ENCODE measurements at places on chromosomes 13 and 19.

- peak; percentile 7 for DNase-seq
Measured at GRCh38 chr13:72808917-72809500, 27.1 kb downstream of the PIBF1 start.

- DNase-seq: no peak
Measured at GRCh38 chr13:68439817-68440216, 1209.7 kb upstream of the PCDH9 start.

- no peak for DNase-seq
Measured at GRCh38 chr13:76440568-76440967, 445.6 kb downstream of the KCTD12 start.

DNA sequence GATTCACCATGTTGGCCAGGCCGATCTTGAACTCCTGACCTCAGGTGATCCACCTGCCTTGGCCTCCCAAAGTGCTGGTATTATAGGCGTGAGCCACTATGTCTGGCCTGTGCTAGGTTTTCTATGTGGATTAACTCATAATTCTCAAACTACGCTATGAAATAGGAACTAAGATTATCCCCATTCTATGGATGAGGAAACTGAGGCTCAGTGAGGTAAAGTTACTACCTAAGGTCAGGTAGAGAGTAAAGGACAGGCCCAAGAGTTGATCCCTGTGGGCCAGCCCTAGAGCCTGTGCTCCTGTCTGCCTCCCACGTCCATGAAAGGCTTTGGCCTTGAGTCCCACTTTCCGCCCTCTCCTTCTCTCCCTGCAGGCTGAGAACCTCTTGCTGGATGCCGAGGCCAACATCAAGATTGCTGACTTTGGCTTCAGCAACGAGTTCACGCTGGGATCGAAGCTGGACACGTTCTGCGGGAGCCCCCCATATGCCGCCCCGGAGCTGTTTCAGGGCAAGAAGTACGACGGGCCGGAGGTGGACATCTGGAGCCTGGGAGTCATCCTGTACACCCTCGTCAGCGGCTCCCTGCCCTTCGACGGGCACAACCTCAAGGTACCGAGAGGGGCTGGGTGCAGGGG lies 20.1 kb downstream of the MARK4 start:
- DNase-seq: peak; percentile 12

- no peak for DNase-seq
Measured at GRCh38 chr13:51361106-51361505, 21.6 kb downstream of the SERPINE3 start.

GRCh38 chr19:33449799-33450198 lies 71.8 kb downstream of the PEPD start:
- DNase-seq: no peak

GRCh38 chr19:5313307-5313706 lies 27.3 kb downstream of the PTPRS start:
- DNase-seq: no peak

GRCh38 chr19:6802336-6803035 lies 30.0 kb downstream of the VAV1 start:
- DNase-seq: no peak

GRCh38 chr13:50244713-50245574 lies 229.7 kb downstream of the KCNRG start:
- DNase-seq: no peak

DNA sequence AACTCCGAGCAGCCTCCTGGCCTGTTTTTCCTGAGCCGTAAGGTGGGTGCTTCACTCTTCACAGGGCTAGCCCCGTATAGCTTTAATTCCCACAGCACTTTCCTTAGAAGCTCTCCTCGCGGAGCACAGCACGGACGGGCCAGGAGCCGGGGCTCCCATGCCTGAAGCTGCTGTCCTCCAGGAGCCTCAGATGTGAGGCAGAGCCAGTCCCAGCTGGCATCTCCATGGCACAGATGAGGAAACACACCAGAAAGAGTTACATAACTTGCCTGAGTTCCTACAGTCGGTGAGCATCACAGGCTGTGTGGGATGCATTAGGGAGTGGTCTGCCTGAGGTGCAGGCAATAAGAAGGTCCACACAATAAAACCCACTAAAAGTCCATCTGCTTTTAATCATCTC lies 118.5 kb downstream of the ATP8A2 start:
- no peak for DNase-seq

DNA sequence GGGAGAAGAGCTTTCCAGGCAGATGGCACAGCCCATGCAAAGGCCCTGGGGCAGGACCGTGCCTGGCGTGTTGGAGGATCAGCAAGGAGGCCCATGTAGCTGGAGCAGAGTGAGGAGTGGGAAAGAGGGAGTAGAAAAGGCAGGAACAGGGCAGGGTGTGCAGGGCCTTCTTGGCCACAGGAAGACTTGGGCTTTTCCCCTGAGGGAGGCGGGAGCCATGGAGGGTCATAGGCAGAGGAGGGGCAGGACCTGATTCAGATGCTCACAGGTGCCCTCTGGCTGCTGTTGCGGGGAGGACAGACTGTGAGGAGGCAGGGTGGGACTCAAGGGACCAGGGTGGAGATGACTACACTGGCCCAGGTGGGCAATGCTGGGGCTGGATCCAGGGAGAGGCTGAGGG lies 13.8 kb upstream of the PTPRS start:
- DNase-seq: peak; percentile 51

GRCh38 chr19:18846862-18847548 lies 15.2 kb downstream of the UPF1 start:
- DNase-seq: peak; percentile 90

- peak; percentile 43 for DNase-seq
Measured at GRCh38 chr13:59364641-59365085, 799.1 kb downstream of the DIAPH3 start.

GRCh38 chr19:14460935-14461334 lies 14.2 kb downstream of the PTGER1 start:
- DNase-seq: no peak

- DNase-seq: no peak
Measured at GRCh38 chr19:17527326-17527725, 15.9 kb downstream of the PGLS start.

GRCh38 chr19:57324992-57325391 lies 4.7 kb downstream of the ZNF543 start:
- no peak for DNase-seq

DNA sequence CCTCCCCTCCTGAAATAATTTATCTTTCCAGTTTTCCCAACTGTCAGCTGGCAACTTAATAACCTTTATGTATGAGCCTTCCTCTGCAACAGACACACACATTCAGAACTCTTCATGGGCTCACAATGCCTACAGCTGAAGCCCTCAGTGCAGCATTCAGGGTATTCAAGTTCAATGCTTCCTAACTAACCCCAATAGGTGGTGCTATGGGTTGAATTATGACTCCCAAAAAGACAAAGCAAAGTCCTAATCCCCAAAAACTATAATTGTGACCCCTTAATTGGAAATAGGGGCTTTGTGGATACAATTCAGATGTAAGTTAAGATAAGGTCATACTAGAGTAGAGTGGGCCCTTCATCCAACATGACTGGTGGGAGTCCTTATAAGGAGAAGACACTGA lies 202.2 kb downstream of the SUCLA2 start:
- peak; percentile 20 for DNase-seq

DNA sequence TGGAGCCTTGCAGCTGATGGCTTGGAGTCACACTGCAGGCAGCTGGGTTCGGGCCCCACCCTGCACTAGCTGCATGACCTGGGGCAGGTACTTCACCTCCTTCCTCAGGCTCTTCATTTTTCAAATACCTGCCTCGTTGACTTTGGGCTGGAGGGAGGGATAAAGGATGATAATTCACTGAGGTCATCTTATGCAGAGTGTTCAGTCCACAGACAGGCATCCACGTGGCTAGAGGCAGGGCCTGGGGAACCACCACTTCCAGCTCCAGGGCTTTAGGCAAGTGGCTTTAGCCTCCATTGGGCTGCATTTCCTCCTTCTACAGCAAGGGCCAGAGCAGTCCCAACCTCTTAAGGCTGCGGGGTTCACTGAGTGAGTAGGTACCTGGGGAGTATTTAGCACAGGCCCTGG lies 84.8 kb downstream of the SIPA1L3 start:
- DNase-seq: no peak

- no peak for DNase-seq
Measured at GRCh38 chr19:28218728-28219127, 994.2 kb downstream of the UQCRFS1 start.

DNA sequence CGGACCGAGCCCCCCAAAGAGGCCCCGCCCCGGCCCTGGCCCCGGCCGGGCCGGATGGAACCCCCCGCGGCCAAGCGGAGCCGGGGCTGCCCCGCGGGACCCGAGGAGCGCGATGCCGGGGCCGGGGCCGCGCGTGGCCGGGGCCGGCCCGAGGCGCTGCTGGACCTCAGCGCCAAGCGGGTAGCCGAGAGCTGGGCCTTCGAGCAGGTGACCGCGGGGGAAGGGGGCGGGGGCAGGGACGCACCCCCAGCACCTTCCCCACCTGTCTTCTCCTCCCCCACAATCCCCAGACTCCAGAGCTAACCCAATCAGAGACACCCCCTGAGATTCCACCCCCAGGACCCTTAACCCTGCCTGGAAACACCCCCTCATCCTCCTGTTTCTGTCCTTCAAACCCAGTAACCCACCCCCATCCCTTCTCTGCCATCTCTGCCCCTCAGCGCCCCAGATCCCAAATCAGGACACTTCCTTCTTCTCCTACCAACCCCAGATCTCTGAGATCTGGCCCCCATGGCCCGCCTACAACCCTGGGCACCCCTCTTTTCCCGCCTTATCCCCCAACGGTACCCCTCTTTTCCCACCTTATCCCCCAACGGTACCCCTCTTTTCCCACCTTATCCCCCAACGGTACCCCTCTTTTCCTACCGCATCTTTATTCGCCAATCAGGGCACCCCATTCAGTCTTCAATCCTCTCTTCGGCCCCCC lies 505 bp downstream of the ZSWIM4 start:
- peak; percentile 62 for DNase-seq

GRCh38 chr19:49513746-49514118 lies 1.3 kb downstream of the FCGRT start:
- peak; percentile 29 for DNase-seq

DNA sequence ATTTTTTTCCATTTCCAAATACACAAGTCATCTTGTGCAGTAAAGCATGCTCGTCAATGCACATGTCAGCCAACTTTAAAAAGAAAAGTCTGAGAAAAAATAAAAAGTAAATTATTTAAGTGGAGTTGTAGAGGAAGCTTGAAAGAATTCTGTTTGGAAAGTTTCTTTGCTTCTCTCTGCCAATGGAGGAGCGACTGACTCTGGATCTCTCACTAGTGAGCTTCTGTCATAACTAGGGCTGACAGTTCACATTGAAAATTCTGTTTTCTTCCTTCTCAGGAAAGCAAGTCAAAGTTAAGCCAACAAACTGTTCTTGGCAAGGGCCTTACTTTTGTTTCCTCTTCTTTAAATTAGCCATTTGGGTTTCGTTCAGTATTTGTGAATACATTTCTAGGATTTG lies 298.2 kb downstream of the POU4F1 start:
- no peak for DNase-seq

GRCh38 chr13:41775251-41775650 lies 185.7 kb downstream of the VWA8 start:
- no peak for DNase-seq

GRCh38 chr19:15587663-15588062 lies 27.4 kb upstream of the CYP4F8 start:
- no peak for DNase-seq

DNA sequence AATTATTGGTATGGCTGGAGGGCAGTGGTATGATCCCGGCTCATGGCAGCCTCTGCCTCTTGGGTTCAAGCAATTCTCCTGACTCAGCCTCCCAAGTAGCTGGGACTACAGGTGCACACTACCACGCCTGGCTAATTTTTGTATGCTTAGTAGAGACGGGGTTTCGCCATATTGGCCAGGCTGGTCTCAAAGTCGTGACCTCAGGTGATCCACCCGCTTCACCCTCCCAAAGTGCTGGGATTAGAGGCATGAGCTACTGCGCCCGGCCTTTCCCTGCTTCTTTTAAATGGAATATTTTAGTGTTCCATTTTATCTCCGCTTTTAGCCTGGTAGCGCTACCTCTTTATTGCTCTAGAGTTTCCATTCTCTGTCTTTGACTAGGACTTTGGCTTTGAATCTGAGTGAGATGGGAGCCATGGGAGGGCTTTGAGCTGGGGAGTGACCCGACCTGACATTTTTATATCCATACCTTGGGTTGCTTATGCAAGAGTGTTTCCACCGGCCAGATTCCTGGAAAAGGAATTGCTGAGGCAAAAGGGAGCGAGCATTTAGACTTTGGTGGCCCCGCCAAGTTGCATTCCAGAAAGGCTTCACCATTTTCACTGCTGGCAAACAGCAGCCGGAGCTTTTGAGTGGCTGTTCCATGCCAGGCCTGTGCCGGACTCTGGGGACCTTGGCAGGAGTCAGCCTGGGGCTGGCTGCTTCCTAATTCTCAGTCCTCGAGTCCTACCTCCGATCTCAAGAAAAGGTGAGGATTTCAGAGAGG lies 22.9 kb downstream of the BICRA start:
- DNase-seq: no peak

Data from iPS-NIHi11 (cell line).